SW480 (cell line): ENCODE measurements at places on chromosomes 7 and 10.

GRCh38 chr7:113120647-113121046 is 2.3 kb upstream of the SMIM30 start:
- DNase-seq = no peak

DNA sequence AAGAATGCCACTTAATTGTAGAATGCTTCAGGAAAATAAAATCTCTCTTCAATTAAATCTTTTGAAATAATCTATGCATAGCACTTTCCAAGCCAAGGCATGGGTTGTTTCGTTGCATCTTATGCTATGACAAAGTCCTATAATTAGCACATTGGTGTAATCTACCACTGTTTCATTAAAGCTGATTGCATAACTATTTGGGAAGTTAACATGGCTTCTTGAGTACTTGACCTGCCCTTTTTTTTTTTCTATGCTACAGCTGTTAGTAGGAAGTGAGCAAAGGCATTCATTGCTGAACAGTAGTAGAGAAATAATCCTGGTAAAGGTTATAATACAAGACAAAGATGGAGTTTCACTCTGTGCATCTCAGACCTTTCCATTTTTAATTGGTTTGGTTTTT is 557.2 kb upstream of the CELF2 start:
- DNase-seq = no peak

GRCh38 chr10:93384006-93384405 is 98.1 kb downstream of the MYOF start:
- DNase-seq = peak; percentile 98

DNA sequence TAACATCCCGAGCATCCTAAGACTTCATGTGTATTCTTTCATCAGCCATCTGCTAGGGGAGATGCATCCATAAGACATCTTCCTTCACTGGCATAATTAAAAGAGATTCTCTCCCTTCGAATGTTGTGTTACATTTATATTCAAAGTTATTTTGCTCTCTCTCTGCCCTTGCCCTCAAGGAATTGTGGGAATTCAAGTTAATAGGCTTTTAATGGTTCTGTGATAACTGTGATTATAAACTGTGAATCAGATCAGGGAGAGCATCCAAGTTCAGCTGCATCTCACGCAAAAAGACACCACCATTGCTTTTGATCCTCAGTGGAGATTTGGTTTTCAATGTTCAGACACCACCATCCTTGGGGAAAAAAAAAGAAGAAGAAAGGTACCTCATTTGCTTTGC is 9.2 kb upstream of the TEX36 start:
- DNase-seq = no peak

- DNase-seq = no peak
Measured at GRCh38 chr7:101666741-101667140, 37.6 kb upstream of the MYL10 start.

DNA sequence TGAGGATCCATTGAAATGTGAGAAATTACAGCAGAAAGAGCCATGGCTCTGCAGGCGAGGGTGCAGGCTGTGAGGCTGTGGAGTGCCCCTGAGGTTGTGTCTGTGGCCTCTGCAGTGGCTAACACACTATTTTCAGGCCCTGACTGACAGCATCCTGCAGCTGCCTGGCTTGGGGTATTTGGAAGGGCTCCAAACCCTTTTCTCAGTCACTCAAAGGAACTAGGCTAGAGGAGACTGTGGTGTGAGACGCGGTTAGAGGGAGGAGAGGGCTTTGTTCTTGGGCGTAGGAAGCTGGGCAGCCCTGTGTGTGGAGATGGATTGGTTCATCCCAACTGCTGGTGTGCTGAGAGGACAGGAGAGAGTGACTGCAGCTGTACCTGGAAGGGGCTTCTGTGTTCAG is 134.9 kb downstream of the RAMP3 start:
- DNase-seq = no peak

GRCh38 chr10:97684866-97685394 is 2.1 kb downstream of the AVPI1 start:
- no peak for DNase-seq

DNA sequence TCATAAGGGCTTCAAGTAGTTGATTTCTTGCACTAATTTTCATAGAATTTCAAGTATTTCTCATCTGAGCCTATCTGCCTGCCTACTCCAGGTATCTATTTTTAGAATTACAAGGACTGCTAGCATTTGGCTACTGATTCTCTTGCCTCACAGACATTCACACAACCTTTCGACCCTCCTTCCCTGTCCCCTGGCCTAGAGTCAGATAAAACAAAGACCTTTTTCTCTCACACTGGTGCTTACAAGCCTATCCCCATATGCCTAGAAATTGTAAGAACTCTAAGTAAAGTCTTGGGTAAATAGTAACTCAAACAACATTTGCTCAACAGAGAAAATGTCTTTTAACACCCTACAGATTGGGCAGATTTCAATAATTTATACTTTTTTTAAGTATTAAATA is 6.3 kb downstream of the GPAM start:
- DNase-seq = no peak

DNA sequence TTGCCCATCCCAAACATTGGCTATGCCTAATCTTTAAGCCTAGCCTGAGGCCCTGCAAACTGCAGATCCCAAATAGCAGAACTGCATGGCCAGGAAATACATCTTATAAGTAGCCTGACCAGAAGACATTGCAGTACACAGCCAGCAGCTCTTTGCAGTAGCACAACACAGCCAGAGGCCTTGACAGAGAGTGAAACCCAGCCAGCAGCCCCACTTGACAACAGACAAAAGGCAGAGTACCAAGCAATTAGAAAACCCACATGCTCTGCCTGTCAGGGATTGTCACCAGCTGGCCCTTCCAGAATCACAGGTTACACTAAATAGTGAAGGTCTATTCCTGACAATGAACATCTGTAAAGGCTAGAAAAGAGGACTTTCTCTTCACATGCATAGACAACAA is 242.8 kb upstream of the TMEM72 start:
- no peak for DNase-seq

DNA sequence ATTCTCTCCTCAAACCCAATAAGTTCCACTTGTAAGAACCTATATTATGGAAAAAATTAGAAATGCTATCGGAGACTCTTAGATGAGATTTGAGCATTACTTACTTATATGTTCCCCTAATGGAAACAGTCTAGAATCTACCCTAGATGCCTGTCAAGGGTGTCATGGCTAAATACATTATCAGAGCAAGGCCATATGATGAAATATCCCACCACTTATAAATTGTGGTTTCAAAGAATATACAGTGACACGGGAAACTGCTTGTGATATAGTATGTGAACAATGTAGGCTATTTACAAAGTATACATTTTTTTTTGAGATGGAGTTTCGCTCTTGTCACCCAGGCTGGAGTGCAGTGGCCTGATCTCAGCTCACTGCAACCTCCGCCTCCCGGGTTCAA is 46.3 kb upstream of the CTBP2 start:
- DNase-seq = no peak

DNA sequence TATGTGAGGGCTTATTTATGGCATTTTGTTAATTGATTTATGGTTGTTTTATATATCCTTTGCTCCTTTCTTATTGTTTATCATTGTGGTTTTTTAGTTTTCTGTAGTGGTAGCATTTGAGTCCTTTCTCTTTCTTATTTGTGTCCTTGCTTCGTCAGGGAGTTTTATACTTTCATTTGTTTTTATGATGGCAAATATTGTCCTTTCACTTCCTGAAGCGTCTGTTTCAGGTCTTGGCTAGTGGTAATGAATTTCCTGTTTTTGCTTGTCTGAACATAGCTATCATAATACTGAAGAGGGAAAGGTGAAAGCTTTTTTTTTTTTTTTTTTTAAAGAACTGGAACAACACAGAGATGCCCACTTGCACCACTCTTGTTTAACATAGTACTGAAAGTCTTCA is 228.2 kb downstream of the ATRNL1 start:
- no peak for DNase-seq

DNA sequence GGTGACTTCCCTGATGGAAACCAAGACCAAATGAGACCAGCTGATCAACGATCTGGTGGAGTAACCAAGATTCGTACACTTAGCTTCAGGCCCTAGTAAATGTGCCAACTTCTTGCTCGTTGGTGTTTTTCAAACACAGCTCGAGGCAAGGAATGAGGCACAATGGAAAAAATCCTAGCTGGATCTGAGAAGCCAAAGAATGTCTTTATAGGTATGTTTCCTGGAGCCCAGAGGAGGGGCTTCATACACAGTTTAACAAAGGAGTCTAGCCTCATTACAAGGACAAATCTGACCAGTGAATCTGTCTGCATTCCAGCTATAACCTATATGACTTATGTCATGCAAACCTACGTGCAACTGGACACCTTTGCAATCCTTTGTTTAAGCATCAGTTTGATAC is 3.7 kb downstream of the COL17A1 start:
- no peak for DNase-seq

GRCh38 chr10:49667991-49668390 is 11.5 kb upstream of the C10orf53 start:
- peak; percentile 20 for DNase-seq

DNA sequence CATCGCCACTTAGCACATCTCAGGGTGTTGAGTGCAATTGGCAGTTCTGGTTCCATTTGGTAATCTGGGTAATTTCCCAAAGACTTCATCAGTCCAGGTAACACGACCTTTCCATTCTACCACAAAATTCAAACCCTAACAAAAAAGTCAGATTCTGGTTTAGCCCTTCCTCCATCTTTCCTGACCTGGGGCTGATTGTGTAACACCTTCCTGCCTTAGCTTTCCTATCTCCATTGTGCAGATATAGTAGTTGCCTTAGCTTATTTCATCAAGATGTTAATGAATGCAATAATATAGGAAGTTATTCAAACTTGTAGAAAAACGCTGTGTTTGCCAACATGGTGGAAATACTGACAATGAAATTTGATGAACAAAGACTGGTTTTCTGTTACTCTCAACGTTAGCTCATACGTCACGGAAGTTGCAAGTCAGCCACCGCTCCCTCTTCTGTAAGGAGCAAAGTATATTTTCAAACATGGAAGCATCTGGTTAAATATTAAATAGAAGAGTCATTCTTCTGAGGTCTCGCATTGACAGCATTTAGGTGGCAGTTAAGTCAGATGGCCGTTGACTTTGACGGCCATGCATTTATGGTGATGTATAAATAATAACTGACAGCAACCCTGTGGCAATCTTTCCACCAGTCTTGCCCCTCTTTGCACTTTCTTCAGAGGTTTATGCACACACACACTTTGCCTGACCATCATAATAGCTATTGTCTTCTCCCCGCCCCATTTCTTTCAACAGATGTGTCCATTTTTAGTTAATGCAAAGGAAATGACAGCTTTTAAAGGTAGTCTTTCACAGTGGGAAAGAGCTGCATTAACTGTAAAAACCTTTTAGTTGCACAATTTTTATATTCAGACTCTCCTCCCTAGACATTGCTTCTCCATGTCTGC is 205.1 kb upstream of the BMPER start:
- no peak for DNase-seq

DNA sequence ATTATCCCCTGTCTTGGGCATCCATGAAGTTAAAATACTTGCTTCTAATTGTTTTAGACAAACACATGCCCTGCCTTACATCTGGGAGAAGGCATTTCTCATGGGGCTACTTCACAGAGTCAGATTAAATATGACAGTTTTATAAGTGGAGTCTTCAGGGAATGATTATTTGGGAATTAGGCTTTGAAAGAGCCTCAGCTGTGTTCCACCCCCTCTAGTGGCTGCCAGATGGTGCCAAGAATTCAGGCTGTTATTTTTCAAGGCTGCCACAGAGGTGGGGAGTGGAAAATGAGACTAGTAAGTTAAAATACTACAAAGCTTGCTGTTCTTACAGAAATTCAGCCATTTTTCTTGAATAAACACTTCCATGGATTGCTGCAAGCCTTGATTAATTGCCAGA is 45.8 kb upstream of the DNAH11 start:
- peak; percentile 9 for DNase-seq

GRCh38 chr10:113322843-113323242 is 230.0 kb upstream of the HABP2 start:
- DNase-seq = no peak

- peak; percentile 64 for DNase-seq
Measured at GRCh38 chr7:112481833-112482670, 1.3 kb downstream of the LSMEM1 start.

GRCh38 chr10:126511917-126512479 is 123.7 kb upstream of the ADAM12 start:
- no peak for DNase-seq

DNA sequence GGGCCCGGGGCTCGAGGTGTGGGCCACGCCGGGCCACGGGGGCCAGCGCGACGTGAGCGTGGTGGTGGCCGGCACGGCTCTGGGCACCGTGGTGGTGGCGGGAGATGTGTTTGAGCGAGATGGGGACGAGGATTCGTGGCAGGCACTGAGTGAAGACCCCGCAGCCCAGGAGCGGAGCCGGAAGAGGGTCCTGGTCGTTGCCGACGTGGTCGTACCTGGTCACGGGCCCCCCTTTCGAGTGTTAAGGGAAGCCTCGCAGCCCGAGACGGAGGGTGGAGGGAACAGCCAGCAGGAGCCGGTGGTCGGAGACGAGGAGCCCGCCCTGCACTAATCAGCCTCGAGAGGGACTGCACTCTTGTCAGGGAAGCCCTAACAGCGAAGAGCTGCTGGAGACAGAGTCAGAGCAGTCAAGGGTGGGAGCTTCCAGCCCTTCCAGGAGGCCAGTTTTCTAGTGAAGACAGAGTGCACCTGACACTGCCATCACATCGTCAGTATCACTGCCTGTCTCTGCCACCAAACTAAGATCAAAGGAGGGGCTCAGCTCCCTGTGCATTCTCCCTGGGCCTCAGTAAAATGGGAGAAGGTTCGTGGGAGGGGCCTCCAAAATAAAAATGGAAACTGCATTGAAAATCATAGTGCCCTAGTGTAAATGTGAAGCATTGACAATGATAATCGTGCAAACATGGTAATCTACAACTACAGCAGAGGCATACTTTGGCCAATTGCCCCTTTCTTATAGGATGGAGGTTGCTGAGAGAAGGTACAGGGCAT is 1.3 kb downstream of the MBLAC1 start:
- DNase-seq = peak; percentile 57

GRCh38 chr7:1225441-1226185 is 7.1 kb upstream of the UNCX start:
- no peak for DNase-seq

- DNase-seq = no peak
Measured at GRCh38 chr7:13197501-13197900, 510.1 kb downstream of the ARL4A start.

GRCh38 chr7:4738711-4739527 is 36.5 kb upstream of the AP5Z1 start:
- peak; percentile 75 for DNase-seq

DNA sequence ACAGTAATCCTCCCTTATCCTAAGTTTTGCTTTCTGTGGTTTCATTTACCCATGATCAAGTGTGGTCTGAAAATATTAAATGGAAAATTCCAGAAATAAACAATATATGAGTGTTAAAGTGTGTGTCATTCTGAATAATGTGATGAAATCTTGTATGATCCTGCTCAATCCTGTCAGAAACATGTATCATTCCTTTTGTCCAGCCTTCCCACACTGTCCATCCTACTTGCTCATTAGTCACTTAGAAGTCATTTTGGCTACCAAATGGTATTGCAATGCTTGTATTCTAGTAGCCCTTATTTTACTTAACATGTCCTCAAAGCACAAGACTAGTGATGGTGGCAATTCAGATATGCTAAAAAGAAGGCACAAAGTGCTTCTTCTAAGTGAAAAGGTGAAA is 1211.2 kb upstream of the SORCS1 start:
- no peak for DNase-seq

- no peak for DNase-seq
Measured at GRCh38 chr10:80413271-80413996, 5.1 kb downstream of the PRXL2A start.

GRCh38 chr7:156139112-156139511 is 326.8 kb upstream of the SHH start:
- no peak for DNase-seq

GRCh38 chr10:79192677-79193003 is 123.9 kb downstream of the ZMIZ1 start:
- no peak for DNase-seq
